ENCODE measurements at places on chromosomes 7 and 10. TPM values are rescaled to one million over a fixed set of nuclear protein-coding genes. Genes with fewer than 3 reads are reported as not detected.

GRCh38 chr10:46282842-46283574, 3.8 kb upstream of the ANTXRL start:
- DNase-seq, result peak; percentile 88

GRCh38 chr7:129523924-129524323, 21.6 kb downstream of the SMKR1 start:
- no peak for DNase-seq

TMEM106B gene
- polyA plus RNA-seq, result 39.9 TPM

DNA sequence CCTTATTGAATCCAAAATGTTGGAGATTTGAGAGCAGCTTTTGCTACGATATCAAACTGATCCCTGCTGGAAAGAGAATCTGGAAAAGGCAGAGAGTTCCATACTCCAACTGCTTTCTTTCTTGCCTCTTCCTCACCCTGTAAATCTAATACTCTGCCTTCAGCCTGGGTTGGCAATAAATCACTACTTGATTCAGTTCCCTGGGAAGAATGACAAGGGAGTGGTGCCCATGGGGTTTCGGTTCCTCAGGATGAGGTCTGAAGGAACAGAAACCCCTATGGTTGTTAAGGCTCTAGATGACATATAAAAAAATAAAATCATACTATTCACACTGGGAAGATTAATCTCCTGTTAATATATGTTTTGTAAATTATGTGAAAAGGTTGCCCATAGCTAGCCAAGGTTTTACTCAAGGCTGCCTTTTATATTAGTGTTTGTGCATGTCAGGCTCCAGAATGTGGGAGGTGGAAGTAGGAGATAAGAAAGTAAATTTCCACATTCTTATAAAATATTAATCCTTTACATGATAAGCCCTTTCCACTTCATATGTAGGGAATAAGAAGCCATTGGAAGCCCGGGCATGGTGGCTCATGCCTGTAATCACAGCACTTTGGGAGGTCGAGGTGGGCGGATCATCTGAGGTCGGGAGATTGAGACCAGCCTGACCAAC, 106.2 kb upstream of the CACNA2D1 start:
- DNase-seq, result peak; percentile 18

- no peak for DNase-seq
Observed at GRCh38 chr7:147432576-147432975, 1158.0 kb upstream of the C7orf33 start.

DNA sequence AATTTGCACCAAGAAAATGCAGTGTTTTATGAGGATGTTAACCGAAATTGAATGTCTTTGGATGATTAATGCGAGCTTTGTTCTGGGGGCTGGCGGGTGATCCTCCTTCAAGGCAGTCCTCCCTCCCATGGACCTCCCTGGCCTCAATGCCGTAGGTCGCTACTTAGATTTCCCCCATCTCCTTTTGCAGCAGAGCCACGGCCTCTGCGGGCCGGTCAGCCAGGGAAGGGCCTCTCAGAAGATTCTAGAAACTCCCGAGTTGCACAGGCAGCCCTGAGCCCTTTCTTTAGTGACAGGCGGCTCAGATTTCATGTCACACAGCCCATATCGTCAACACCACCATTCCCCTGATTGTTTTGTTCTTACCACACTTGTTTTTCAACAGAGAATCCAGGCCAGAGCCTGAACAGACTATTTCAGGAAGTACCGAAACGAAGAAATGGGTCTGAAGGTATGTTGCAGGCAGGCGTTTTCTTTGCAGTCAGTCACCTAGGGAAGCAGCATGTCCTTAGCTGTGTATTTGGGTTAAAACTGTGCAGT, 88.2 kb upstream of the SH2B2 start:
- no peak for DNase-seq

FERD3L gene
- polyA plus RNA-seq, result not detected

GPR15LG gene
- not detected for polyA plus RNA-seq

ELOVL3 gene
- 0.88 TPM for polyA plus RNA-seq

DNA sequence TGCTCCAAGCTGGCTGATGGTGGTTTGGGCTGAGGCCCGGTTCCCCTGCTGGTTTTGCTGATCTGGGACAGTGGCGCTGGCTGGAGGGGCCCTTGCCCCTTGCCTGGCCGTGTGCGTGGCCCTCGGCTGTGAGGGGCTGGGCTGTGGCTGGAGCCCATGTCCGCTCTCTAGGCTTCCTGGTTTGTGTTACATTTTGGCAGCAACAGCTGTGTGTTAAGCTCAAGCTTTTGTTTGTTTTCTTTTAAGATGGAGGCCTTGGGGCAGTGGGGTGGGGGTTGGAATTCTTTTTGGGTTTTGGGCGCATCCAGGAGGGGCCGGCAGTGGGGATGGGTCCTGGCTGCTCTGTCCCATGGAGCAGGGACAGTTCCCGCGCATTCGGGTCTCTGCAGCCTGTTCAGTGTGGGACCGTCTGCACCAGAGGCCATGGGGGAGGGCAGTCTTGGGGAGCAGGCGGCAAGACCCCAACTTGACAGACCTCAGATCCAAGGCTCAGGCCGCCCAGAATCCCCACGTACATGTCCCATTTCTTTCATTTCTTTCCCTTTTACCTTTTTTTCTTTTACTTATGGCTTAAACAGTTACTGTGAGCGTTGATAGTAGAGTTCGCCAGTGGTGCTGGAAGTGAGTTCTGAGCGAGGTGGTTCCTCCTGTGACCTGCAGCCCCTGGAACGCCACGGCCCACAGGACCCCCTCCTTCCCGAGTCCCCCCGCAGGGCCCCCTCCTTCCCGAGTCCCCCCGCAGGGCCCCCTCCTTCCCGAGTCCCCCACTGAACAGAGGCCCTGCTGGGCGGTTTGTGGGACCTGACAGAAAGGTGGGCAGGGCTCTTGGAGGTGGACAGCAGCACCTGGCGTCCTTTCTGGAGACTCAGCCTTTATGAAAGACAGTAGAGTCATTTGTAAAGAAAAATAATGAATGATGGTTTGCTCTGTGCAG, 75.3 kb downstream of the INPP5A start:
- peak; percentile 81 for DNase-seq

DNA sequence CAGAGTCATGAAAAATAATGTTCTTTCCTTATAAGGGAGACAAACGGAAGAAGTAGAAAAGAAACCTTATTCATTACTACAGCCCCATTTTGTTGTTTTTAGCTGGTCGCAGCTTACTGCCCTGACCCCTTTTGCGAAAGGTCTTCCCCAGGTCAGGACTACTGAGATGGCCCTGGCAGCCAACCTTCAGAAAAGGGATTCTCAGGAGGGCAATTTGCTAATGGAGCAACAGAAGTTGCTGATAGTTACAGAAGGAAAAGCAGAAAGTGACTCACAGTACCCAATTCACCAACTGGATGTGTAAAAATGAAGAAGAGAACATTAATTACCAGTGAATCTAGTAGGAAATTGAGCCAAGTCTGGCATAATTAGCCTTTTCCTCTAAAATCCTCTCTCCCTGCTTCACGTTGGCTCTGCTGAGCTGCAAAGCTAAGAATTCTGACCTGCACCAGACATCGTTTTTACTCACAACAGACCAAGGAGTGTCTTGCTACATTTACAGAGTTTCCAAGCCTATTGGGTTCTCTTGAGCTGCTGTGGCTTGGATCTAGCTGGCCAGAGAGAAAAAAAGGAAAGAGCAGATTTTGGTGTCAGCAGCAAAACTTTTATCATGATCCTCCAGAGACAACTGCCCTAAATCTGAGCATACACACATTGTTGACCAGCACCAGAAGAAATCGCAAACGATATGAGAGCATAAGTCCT, 499.9 kb upstream of the FZD8 start:
- peak; percentile 53 for DNase-seq

- no peak for DNase-seq
Observed at GRCh38 chr10:117876210-117876609, 170.5 kb downstream of the RAB11FIP2 start.

All from muscle of leg (tissue), 16 donors.